ENCODE measurements at places on chromosomes 12 and 14.
A peak's percentile ranks its signal among the peaks of the same experiment; 100 is the strongest.

DNA sequence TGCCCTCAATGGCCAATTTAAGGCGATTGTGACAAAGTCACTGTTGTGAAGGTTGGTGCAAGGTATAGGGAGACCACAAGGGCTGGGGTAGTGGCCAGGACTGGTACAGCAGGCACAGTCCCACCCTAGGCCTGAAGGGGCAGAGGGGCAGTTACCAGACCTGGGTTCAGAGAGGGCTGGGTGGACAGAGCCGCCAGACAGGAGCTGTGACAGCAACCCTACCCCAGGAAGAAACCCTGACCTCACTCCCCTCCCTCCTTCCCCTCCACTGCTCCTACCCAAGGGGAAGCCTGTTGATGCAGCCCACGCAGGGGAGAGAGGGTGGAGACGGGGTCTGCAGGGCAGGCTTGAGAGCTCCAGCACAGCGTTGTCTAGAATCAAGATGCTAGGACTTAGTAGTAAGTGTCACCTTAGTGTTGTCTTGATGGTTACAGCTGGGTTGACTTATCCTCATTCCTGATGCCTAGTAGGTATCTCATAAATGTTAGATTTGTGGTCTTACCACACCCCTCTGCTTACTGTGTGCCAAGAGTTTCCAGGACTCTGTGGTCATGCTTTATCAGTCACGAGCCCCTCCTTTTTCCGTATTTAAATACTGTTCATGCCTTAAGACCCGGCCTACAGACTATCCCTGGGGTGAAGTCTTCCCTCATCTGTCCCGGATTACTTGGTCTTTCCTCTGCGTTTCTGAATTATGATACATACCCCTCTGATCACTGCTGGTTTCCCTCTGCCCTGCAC is 14.4 kb downstream of the EML1 start:
- no peaks in the 10 kb centered on the region for H3K4me1 ChIP-seq
- peaks cover 79% of the 10 kb centered on the region for H3K27me3 ChIP-seq
- DNase-seq: no peak

DNA sequence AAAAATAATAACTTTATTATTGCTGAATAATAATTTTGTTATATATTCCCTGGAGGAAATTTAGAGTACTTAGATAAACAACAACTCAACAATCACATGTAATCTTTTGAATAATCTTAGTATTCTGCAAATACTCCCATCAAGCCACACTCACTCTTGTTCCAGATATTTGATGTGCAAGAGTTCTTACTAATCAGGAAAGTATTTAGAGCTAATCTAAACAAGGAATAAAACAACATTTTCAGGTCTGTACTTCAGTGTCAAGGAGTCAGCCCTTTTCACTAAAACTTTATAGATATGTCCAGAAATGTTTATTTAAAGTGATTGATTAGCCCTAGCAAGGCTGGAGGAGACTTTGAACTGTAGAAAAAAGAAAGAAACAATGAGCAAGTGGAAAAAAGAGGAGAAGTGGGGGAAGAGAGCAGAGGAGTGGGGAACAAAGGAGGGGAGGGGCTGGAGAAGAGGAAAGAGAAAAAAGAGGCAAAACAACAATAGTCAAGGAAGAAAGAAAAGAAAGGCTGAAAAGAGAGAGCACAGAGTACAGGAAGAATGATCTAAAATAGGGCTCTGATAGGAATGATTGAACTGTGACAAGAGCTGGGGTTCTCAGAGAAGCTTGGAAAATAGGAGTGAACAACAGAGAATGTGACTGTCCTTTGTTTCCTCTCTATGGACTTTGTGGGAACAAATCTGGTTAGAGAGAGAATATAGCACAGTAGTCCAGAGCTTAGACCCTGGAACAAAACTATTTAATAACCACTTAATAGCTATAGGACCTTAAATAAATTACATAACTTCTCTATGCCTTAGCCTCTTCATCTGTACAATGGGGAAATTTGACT is 238.7 kb downstream of the AKAP6 start:
- H3K27me3 ChIP-seq: no peaks in the 10 kb centered on the region
- H3K4me3 ChIP-seq: no peak overlapping the region
- no peaks in the 10 kb centered on the region for H3K36me3 ChIP-seq

GRCh38 chr14:101072531-101072930 is 169.0 kb upstream of the RTL1 start:
- H3K36me3 ChIP-seq: peaks cover 3% of the 10 kb centered on the region
- H3K27me3 ChIP-seq: peaks cover 60% of the 10 kb centered on the region
- no peak overlapping the region for H3K27ac ChIP-seq
- no peaks in the 10 kb centered on the region for H3K4me1 ChIP-seq
- peak; percentile 3 for DNase-seq

- peak; percentile 51 for DNase-seq
- peak overlapping the region; percentile 100 for H3K27ac ChIP-seq
- peaks cover 36% of the 10 kb centered on the region for H3K36me3 ChIP-seq
- no peaks in the 10 kb centered on the region for H3K27me3 ChIP-seq
These were observed 32.8 kb downstream of the SH2B3 start for GRCh38 chr12:111438481-111438880.

- H3K27me3 ChIP-seq: peaks cover 10% of the 10 kb centered on the region
- no peaks in the 10 kb centered on the region for H3K36me3 ChIP-seq
- H3K4me3 ChIP-seq: no peak overlapping the region
- no peak overlapping the region for H3K27ac ChIP-seq
- no peaks in the 10 kb centered on the region for H3K4me1 ChIP-seq
- no peak for DNase-seq
These were observed 27.5 kb downstream of the BEST3 start for GRCh38 chr12:69671597-69671996.

- no peak overlapping the region for H3K27ac ChIP-seq
- H3K4me3 ChIP-seq: no peak overlapping the region
- H3K36me3 ChIP-seq: no peaks in the 10 kb centered on the region
- no peaks in the 10 kb centered on the region for H3K27me3 ChIP-seq
- H3K4me1 ChIP-seq: no peaks in the 10 kb centered on the region
- DNase-seq: no peak
These were observed 38.6 kb downstream of the PTPRB start for GRCh38 chr12:70598467-70599193.
